ENCODE measurements at places on chromosomes 7 and 10.

DNA sequence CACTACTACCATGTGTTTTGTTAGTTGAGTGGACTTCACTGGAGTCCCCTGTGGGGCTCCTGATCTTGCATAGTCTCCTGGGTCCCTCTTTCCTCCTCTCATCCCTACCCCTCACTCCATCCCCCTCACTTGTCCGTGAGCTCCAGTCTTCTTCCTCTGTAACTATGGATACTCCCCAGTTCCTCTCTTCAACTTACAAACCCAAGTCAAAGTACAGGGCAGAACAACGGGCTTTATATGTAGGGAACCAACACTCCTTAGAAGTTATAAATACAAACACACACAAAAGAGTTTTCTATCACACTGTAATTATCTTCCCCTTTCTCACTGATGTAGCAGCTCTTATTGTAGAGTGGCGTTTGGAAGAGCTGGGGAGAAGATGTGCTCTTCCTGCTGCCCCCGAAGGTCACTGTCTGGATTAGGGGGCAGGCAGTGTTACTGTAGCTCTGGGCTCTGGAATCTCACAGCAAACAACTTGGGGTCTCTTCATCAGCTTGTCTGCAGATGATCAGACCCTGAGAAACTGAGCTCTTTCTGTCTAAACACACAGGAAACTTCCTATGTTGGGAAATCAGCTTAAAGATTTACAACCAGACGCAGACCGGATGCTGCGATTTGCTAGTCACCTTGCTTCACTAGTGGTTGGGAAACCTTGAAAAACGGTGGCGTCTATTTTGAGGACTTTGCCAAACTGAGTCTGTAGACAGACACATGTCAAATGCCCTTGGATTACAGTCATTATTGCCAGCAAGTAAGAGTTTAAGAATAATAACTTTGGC, 13.6 kb downstream of the SNX10 start:
- DNase-seq, result no peak

- DNase-seq, result no peak
These were observed 86.7 kb downstream of the ZMIZ1 start for GRCh38 chr10:79155301-79156081.

DNA sequence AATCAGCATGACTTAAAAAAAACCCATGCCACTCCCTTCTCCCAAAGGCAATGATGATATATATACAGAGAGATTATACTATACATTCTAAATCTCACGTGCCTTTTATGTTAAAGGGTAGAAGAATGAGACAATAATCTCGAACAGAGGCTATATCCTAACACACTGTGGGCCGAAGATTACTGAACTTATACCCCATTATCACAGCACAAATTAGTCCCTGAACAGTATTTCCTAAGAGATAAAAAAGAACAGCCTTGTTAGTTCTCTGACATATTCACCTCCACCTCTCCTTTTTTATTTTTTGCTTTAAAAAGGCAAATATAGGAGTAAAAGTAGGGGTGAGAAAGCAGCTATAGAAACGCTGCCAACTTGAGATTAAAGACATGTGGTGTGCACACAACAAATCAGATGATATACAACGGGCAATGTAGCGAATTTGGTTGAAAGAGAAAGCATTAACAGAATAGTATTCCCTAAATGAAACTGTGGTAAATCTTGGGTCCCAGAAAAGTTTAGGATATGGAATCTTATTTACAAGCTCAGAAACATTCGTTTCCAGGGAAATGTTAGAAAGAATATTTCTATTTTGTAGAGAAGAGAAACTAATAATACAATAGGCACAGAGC, 69.5 kb downstream of the JMJD1C start:
- DNase-seq, result no peak

DNA sequence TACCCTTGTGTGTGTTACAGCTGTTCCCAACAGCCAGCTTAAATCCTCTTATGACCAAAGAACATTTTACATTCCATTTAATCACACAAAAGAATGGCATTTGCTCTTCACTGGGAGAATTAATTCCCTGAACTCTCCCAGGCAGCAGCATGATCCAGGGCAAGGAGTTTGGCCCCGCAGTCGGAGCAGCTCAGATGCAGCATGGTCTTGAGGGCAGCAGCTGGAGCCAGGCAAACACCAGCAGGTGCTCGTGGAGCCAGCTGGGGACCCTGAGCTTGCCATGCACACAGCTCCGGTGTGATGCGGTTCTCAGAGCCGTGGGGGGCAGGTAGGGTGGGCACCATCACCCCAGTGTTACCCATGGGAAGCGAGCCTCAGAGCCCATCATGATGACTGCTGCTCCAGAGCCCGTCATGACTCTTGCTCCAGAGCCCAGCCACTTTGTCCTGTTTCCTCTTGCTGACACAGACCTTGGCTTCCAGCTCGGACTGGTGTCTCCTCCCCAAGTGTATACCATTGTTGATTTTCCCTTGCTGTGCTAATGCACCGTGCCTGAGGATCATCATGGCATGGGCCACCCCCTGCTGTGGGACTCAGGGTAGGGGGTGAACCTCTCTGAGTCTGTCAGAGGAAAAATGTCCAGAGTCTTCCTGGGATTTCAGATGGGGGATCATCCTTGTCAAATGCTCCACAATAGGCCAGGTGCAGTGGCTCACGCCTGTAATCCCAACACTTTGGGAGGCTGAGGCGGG, 75.8 kb downstream of the ZRANB1 start:
- no peak for DNase-seq

GRCh38 chr10:129161150-129161549, 305.9 kb upstream of the MGMT start:
- DNase-seq, result no peak

DNA sequence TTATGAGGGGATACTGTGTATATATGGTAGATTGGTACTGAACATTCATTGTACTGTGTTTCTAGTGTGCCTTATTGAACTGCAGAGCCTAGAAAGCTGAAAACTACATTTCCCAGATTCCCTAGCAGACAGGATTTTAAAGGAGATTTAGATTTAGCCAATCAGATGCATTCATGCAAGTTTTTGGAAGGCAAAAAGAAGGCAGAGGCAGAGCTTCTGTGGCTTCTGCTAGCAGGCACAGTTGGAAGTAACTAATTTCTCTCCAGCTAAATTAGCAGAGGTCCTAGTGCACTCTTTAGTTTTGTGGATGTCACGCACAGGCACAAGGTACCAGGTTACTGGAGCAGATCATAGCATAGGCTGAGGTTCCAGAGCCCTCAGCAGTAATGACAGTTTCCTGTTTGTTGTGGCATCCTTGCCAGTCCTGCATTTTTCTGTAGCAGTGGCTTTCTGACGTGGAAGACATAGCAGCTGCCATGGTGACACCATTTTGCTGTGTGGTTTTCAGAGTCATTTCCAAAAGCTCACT, 83.7 kb upstream of the CCDC71L start:
- DNase-seq, result no peak

- no peak for DNase-seq
These were observed 98.7 kb upstream of the DNAJB6 start for GRCh38 chr7:157238087-157238486.

DNA sequence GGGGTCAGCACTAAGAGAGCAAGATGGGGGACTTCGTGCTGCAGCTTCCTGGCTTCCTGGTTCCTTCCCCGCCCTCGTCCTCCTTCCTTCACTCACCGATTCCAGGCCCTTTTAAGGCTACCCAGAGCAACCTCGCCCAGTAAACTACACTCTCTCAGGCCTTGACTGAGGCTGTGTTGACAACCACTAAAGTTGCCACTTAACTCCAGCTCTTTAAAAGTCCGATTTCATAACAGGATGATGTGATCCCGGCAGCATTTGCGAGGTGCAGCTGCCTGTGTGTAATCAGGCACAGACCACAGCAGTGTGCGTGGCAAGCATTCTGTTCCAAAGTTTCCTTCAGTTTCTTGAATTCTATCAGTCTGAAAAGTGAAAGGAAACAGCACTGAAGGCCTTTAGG, 110.6 kb downstream of the RAB11FIP2 start:
- DNase-seq, result no peak

Measured in activated CD4-positive, alpha-beta T cell treated with anti-CD3 and anti-CD28 coated beads for 1 hour (primary cell).